Naive B cell (primary cell): ENCODE measurements at places on chromosomes 7 and 10.

GRCh38 chr10:60041489-60042133 is 135.3 kb upstream of the CCDC6 start:
- H3K4me3 ChIP-seq = no peak overlapping the region
- DNase-seq = no peak
- H3K4me1 ChIP-seq = peaks cover 8% of the 10 kb centered on the region
- H3K36me3 ChIP-seq = no peaks in the 10 kb centered on the region
- H3K27ac ChIP-seq = no peak overlapping the region

- peak overlapping the region; percentile 72 for H3K4me3 ChIP-seq
- no peak for DNase-seq
- H3K4me1 ChIP-seq = peaks cover 43% of the 10 kb centered on the region
- peak overlapping the region; percentile 81 for H3K27ac ChIP-seq
- no peaks in the 10 kb centered on the region for H3K27me3 ChIP-seq
Observed at GRCh38 chr7:140223515-140224221, 46.9 kb upstream of the KDM7A start.

- H3K36me3 ChIP-seq = no peaks in the 10 kb centered on the region
- no peak overlapping the region for H3K4me3 ChIP-seq
- H3K27me3 ChIP-seq = no peaks in the 10 kb centered on the region
- no peaks in the 10 kb centered on the region for H3K4me1 ChIP-seq
Observed at GRCh38 chr10:29951441-29951931, 107.9 kb downstream of the JCAD start.

GRCh38 chr10:98134431-98135221 is at the start of gene R3HCC1L:
Gene R3HCC1L, plus strand, starts transcription at chr10:98134657. Its CDS starts 73,458 bp downstream, at chr10:98208115.
- no peaks in the 10 kb centered on the region for H3K27me3 ChIP-seq
- H3K36me3 ChIP-seq = no peaks in the 10 kb centered on the region
- DNase-seq = peak; percentile 90
- H3K4me1 ChIP-seq = peaks cover 33% of the 10 kb centered on the region
- H3K4me3 ChIP-seq = peak within 1 kb of the TSS; percentile 96
- H3K27ac ChIP-seq = peak within 1 kb of the TSS; percentile 99

DNA sequence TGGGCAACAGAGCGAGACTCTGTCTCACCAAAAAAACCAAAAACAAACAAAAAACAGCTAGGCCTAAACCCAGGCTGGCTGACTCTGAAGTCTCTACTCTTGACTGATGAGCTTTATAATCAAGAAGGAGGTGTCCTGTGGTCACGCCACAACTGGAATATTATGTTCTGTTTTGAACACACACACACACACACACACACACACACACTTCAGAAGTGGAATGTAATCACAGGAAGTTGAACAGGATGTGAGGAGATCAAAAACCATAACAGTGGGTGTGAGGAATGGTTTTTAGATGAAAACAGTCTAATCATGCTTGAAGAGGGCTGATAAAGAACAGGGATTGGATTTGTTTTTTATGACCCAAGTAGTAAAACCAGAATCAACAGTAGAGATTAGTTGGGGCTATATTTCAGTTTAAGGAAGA is 51.1 kb upstream of the IL6 start:
- peak overlapping the region; percentile 91 for H3K27ac ChIP-seq
- H3K4me3 ChIP-seq = peak overlapping the region; percentile 29
- peaks cover 8% of the 10 kb centered on the region for H3K36me3 ChIP-seq
- no peaks in the 10 kb centered on the region for H3K27me3 ChIP-seq

DNA sequence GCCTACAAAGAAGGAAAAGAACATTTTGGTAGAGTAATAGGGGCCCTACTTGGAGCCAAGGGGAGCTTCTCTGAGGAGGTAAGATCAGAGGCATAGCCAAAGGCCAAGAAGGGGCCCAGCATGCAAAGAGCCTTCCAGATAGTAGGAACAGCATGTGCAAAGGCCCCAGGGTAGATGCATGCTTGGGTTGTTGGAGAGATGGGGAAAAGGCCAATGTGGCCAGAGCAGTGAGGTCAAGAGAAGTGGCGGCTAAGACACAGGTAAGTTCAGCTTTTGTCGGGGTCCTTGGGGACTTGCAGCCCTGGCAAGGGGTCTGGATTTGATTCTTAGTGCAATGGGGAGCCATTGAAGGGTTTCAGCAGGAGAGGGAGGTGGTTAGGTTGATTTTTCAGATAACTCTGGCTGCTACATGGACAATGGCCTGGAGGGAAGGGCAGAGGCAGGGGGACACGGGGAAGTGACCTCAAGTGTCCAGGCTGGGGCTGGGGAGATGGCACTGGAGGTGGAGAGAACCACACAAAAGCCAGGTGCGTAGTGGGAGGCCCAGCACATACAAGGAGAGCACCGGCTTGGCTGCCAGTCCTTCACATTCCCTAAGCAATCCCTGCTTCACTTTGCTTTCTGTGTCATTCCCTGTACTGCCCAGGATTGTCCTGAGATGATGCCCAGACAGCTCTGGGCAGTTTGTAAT is 16.5 kb downstream of the GRID1 start:
- H3K36me3 ChIP-seq = peaks cover 8% of the 10 kb centered on the region
- no peak for DNase-seq
- peaks cover 7% of the 10 kb centered on the region for H3K4me1 ChIP-seq
- H3K27me3 ChIP-seq = peaks cover 55% of the 10 kb centered on the region
- no peak overlapping the region for H3K4me3 ChIP-seq

DNA sequence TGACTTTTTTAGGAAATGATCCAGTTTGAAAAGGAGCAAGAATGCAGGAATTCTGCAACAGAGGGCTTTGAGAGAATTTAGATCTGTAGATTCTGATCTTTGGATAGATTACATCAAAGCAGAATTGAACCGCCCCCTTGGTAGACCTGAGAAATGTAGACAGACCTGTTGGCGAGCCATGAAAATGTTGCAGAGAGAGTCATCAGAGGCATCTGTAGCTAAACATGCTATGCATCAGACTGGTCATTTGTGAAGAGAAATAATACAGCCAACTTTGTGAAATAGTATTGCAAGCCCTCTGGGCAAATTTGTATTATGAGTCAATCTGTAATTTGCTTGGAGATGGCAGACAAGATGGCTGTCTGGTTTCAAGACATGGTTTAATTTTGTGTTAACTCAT is 4.3 kb upstream of the C1GALT1 start:
- no peak overlapping the region for H3K4me3 ChIP-seq
- no peak for DNase-seq
- H3K27me3 ChIP-seq = no peaks in the 10 kb centered on the region
- H3K4me1 ChIP-seq = peaks cover 42% of the 10 kb centered on the region

- no peak overlapping the region for H3K27ac ChIP-seq
- DNase-seq = no peak
- no peaks in the 10 kb centered on the region for H3K4me1 ChIP-seq
- H3K27me3 ChIP-seq = no peaks in the 10 kb centered on the region
Observed at GRCh38 chr7:70334295-70334694, 736.0 kb downstream of the AUTS2 start.

DNA sequence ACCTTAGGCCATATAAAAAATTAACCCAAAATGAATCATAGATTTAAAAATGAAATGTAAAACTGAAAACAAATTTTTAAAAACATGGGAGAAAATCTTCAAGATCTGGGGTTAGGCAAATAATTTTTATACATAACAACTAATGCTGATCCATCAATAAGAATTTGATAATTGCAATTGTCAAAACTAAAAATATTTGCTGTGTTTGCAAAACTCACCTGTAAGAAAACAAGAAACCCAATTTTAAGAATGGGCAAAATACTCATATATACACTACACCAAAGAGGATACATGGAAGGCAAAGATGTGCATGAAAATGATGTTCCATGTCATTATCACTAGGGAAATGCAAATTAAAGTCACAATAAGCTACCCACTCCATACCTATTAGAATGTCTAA is 194.8 kb upstream of the NRP1 start:
- no peak overlapping the region for H3K4me3 ChIP-seq
- no peaks in the 10 kb centered on the region for H3K27me3 ChIP-seq
- no peaks in the 10 kb centered on the region for H3K36me3 ChIP-seq
- no peak for DNase-seq
- no peak overlapping the region for H3K27ac ChIP-seq

- peaks cover 4% of the 10 kb centered on the region for H3K4me1 ChIP-seq
- peak; percentile 63 for DNase-seq
- H3K27me3 ChIP-seq = no peaks in the 10 kb centered on the region
- H3K27ac ChIP-seq = no peak overlapping the region
- H3K4me3 ChIP-seq = no peak overlapping the region
Observed at GRCh38 chr7:56074371-56074791, 10.3 kb downstream of the SUMF2 start.

GRCh38 chr10:11444155-11444530 is 167.3 kb downstream of the USP6NL start:
- H3K36me3 ChIP-seq = no peaks in the 10 kb centered on the region
- no peak overlapping the region for H3K27ac ChIP-seq
- DNase-seq = no peak
- H3K4me1 ChIP-seq = peaks cover 41% of the 10 kb centered on the region
- H3K4me3 ChIP-seq = no peak overlapping the region
- H3K27me3 ChIP-seq = no peaks in the 10 kb centered on the region

DNA sequence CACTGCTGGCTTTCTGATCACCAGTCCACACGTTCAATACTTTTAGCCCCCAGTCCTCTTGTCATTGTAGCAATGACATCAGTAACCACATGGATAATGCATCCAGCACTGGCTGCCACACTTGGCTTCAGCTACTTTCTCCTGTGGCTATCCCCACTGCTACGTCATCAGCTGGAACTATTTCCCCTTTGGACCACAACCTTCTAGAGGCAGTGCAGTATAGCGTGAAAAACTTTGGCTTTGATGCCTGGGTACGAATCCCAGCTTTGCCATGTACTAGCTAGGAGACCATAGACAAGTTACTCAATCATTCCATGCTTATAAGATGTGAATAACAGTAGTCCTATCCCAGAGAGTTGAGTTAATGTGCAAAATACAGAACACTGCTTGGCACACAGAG is 63.2 kb downstream of the CCDC3 start:
- peaks cover 19% of the 10 kb centered on the region for H3K27me3 ChIP-seq
- H3K4me1 ChIP-seq = no peaks in the 10 kb centered on the region
- no peaks in the 10 kb centered on the region for H3K36me3 ChIP-seq
- H3K27ac ChIP-seq = no peak overlapping the region

GRCh38 chr7:4056552-4057288 is 625.4 kb upstream of the FOXK1 start:
- H3K27ac ChIP-seq = no peak overlapping the region
- H3K27me3 ChIP-seq = peaks cover 26% of the 10 kb centered on the region
- H3K36me3 ChIP-seq = peaks cover 8% of the 10 kb centered on the region
- no peak overlapping the region for H3K4me3 ChIP-seq
- no peaks in the 10 kb centered on the region for H3K4me1 ChIP-seq

DNA sequence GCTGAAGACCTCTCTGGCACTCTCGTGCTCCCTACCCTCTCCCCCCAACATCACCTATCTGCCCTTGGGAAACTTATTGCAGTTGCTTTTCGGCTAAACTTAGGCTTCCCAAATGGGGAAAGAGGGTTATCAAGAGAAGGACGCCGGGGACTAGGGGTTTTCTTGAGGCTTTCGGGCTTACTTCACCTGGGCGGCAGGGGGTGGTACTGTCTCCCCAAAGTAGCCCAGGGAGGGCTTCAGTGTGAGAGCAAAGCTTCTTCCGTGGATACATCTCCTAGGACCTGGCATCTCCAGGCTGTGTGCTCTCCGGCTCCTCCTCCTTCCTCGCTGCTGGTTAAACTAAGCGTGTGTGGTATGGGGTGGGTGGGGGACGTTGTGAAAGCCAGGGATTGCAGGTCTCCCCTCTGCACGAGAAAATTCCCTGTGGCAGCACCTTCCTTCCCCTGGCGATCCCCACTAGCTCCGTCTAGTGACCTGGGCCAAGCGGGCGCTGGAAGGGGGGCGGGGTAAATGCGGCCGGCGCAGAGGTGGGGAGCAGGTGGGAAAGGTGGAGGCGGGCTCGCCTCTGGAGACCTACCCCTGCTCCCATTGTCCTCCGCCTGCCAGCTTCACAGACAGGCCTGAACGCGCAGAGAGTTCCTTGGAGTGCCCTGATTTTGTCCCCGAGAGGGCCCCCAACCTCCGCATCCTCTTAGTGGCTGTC is 1.1 kb downstream of the PLXDC2 start:
- H3K4me3 ChIP-seq = peak overlapping the region; percentile 79
- no peak for DNase-seq
- no peaks in the 10 kb centered on the region for H3K36me3 ChIP-seq

DNA sequence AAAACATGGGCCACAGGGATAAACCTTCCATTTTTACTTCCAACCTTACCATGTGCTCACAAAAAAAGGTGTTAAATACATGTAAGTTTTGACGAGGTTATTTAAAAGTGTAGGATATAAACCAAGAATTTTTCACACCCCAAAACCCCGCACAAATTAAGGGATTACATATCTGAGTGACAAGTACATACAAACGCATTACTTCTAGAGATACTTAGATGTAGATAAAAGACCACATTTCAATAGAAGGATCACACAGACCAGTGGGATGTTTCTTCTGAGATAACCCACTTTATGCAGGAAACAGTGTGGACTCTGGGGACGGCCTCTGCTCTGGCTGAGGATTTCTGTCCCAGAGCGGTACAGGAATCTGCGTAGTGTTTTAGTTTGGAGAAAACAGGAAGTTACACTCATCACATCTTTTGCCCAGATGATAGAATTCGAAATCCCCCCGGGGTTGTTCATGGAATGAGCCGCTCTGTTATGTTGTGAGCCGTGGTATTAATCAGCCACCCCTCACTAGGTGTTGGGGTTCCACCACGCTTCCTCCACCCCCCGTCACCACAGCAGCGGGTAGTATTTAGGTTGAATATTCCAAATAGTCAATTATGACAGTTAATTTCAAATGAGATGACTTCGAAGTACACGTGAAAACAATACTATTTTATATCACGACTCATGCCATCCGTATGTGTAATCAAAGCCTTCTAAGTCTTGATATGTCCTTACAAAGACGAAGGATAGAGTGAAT is 1.3 kb upstream of the CUL1 start:
- no peaks in the 10 kb centered on the region for H3K36me3 ChIP-seq
- peak; percentile 19 for DNase-seq

DNA sequence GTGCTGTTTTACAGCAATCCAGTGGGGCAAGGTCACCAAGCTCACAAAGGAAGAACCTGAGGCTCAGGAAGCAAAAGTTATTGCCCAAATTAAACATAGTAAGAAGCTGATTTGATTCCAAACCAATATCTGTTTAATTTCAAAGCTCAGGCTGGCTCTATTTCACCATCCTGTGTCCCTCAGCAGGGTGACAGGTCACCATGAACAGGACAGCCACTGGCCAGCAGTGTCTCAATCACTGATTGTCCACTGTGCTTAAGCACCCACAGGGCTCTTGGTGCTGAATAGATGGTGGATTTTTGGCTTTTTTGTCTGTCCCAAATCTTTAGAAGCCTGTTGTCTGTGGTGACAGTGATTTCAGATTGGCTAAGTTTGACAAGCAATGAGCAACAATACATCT is 146.4 kb upstream of the ZNF32 start:
- peaks cover 15% of the 10 kb centered on the region for H3K27me3 ChIP-seq
- no peak for DNase-seq
- no peak overlapping the region for H3K4me3 ChIP-seq

DNA sequence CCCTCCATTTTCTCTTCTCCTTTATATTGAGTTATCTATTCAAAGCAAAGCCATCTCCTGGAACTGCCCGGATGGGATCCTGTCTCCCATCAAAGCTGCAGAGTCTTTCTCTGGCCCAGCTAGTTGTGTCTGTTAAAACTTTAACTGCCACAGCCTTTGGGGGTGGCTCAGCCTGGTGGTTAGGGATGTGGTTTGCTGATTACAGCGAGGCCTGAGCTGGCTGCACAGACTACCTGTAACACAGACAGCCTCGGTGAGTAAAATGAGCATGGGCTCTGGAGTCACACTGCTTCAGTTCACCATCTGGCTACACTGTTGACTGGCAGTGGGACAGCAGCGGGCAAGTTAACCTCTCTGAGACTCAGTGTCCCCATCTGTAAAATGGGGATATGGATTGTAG is 18.4 kb upstream of the HABP2 start:
- no peak overlapping the region for H3K27ac ChIP-seq
- H3K4me1 ChIP-seq = no peaks in the 10 kb centered on the region
- H3K36me3 ChIP-seq = no peaks in the 10 kb centered on the region
